Heart left ventricle (tissue), 16 donors: ENCODE measurements at places on chromosomes 7 and 10.

GRCh38 chr10:72335394-72336258 lies 19.1 kb downstream of the DNAJB12 start:
- peak; percentile 83 for DNase-seq

DNA sequence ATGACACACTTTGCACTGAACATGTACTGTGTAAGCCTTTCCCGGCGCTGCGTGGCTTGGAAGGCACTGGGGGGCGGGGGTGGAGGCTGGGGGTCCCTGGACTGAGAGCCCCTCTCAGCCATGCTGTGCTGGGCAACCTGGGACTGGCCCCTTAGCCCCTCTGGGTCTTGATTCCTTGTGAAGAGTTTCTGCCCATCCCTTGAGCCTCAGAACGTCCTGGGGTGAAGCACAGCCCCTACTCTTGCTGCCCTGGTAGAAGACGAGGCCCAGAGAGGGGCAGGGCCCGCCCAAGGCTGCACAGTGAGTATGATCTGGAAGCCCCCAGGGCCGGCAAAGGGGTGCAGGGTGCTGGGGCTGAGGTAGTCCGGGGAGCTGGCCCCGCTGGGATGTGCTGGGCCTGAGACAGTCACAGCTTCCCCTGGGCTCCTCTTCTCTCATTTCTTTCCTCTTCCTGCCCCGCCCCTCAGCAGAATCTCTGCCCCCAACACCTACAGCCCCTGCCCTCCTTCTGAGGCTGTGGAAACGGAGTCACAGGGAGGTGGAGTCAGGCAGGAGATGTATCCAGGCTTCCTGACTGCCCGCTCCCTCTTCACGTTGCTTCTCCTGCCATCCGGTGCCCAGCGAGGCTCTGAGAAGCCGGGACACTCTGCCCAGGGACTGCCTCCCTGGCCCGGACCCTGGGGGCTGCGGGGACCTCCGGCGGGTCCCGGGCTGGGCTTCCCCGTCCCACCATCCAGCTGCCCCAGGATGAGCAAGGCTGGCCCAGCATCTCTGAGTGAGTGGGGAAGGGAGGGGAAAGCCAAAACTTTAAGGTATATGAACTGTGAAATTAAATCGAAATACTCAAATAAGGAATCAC lies 60.5 kb downstream of the UNCX start:
- no peak for DNase-seq

GRCh38 chr7:134834689-134835462 lies 55.4 kb downstream of the CALD1 start:
- DNase-seq: peak; percentile 63

DNA sequence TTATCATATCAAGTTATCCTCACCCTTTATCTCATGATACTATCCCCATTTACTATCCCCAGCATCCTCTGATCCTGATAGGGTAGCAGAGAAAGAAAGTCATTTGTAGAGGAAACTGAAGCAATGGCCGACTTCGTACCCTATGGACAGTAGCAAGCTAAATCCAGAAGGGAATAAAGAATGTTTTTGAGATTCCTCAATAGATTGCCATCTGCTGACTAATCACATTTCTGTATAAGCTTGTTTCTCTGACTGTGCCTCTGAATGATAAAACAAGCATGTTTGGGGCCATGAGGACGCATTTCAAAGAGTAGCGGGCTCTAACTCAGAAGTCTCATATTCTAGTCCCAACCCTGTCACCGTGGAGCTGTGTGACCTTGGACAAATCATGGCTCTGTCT lies 13.2 kb upstream of the FAM107B start:
- DNase-seq: no peak

DNA sequence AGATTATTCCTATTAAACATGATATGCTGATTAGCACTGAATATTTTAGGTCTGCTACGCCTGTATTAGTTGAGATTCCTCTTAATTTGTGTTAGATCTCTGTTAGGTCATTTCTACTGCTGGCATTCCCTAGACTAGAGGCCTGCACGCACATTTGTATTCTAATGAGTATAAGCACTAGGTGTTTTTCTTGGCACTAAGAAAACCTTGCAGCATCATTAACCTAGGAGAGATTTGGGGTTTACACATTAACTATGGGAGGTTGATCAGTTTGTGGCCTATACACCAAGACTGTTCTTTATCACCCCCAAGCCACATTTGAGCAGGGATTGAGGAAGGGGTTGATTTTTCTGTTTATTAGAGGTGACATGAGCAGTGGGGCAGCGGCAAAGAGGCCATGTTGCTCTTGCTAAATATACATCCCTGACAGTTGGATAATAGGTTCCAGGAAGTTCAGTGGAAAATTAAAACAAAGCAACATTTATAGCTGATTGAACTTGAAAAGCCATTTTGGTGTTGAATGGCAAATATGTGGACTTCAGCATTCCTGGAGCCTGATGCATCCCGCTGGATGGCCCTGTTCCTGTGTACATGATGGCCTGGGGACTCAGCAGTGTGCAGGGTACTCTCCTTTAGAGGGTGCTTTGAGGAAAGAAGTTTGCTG lies 65.2 kb downstream of the GBF1 start:
- no peak for DNase-seq

- DNase-seq: no peak
Observed at GRCh38 chr7:71687831-71688599, 556.1 kb downstream of the GALNT17 start.

DNA sequence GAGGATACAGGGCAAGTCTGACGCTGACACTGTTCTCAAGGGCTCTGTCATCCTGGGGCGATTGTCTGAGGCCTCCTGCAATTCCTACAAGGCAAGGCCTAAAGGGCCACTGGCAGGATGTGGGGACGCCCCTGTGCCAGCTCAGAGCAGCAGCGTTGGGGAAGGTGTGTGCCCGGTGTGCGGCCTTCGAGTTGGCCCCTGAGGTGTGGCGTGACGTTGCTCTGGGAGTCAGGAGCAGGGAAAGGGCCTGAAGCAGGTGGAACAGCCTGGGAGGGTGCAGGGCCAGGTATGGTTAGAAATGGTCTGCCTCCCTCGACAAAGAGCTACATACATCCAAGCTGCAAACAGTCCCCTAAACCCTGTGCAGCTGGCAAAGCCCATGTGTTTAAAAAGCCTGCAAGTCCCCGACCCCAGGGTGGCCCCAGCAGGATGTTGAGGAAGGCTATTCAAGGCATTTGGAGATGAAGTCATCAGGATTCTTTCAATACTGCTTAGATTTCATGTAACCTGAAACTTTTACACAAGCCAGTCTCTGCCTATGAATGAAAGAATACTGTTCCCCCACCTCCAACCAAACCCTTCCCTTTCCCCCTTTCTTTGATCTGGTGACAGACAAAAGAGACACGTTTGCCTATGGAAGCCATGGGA lies 142.5 kb upstream of the TNS3 start:
- DNase-seq: no peak

DNA sequence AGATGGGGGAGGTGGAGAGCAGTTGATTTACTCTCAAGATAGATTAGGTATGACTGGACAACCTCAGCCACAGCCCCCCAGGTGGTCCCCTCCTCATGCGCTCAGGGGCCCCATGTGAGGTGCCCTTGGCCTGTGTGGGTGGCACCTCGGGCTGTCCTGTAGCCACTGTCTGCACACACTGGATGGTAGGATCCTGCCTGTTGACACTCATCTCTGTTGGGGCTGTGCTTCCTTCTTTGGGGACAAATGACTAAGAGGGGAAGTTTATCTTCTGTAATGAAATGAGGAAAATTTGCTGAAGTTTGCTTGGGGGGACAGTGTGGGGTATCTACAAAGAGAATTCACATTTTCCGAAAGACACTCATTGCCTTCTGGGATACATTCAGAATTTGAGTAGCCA lies 53.6 kb upstream of the ANTXRL start:
- no peak for DNase-seq

GRCh38 chr10:11098666-11099065 lies 81.0 kb downstream of the CELF2 start:
- peak; percentile 27 for DNase-seq

- DNase-seq: no peak
Observed at GRCh38 chr10:121792198-121792597, 135.6 kb downstream of the ATE1 start.

- peak; percentile 81 for DNase-seq
Observed at GRCh38 chr10:22251751-22252223, 34.0 kb upstream of the EBLN1 start.
